ENCODE measurements at places on chromosomes 2 and 18.

DNA sequence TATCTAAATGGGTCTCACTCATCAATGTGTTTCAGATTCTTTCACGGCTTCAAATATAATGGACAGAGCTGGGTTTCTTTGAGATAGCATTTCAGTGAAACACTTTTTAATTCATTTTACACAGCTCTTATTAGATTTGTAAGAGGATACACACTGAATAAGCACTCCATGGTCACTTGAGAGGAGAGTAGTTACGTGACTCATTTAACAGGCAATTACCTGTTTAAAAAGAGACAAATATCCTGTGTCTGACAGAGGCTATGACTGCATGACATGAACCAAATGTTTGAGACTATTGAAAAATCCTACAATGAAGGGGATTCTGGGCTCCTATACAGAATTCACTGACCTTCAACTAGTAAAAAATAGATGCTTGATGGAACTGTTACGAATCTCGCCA is 786.9 kb downstream of the EPHA4 start:
- DNase-seq: no peak

DNA sequence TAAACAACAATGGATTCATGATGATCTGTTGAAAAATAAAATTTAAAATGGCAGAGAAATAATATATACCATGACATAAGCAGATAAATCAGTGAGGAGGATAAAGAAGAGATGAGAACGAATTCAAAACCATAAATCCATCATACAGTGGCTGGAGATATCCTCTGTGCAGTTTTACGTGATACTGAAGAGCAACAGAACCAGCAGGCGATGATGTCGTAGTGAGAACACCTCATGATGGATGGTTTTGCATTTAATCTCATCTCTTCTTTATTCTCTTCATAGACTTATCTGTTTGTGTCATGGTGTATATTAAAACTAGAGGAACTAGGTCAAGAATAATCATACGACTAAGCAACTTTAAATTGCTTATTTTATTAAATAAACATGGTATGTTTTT is 56.3 kb downstream of the TNFRSF11A start:
- no peak for DNase-seq

DNA sequence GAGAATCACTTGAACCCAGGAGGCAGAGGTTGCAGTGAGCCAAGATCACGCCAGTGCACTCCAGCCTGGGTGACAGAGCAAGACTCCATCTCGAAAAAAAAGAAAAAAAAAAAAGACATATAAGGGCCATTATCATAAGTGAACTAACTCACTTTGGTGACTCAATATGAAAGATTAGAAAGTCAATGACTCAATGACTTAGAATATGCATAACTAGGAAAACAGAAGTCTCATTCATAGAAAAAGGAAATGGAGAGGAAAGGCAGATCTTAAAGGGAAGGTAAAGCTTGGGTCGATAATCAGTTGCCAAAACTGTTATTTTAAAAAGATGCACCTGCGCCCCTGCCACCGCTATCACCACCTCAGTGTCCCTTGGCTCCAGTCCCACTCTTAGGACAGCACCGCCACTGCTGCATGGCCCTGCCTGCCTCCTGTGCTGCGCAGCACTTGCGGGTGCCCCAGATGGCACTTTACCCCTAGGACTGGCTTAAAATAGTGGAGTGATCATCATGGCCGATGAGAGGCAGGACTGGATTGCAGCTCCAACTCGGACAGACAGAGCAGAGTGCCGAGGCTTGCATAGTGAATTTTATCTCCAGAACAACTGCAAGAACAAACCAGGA is 54.7 kb downstream of the INO80D start:
- DNase-seq: peak; percentile 25

DNA sequence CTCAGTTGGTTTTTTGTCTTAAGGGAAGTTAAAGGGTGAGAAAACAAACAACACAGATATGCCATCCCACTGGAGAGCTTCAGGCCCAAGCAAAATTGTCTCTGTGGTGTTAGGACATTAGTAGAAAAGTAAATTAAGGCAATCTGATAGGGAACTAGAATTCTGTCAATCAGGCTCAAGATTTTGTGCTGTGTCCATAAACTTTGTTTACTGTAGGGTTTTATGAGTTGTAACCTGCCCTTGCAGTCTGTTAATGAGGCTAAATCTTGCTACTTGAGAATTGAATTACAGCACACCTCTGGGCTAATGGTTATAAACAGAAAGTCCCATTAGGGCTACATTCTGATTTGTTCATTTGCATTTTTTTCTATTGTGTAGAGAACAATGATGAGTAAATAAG is 78.0 kb upstream of the OTX1 start:
- no peak for DNase-seq

- DNase-seq: no peak
These were observed 32.8 kb upstream of the TANC1 start for GRCh38 chr2:158935617-158936016.

GRCh38 chr18:48219810-48220499 is 189.2 kb downstream of the ZBTB7C start:
- no peak for DNase-seq

GRCh38 chr2:100862081-100862480 is 42.1 kb downstream of the NPAS2 start:
- no peak for DNase-seq

DNA sequence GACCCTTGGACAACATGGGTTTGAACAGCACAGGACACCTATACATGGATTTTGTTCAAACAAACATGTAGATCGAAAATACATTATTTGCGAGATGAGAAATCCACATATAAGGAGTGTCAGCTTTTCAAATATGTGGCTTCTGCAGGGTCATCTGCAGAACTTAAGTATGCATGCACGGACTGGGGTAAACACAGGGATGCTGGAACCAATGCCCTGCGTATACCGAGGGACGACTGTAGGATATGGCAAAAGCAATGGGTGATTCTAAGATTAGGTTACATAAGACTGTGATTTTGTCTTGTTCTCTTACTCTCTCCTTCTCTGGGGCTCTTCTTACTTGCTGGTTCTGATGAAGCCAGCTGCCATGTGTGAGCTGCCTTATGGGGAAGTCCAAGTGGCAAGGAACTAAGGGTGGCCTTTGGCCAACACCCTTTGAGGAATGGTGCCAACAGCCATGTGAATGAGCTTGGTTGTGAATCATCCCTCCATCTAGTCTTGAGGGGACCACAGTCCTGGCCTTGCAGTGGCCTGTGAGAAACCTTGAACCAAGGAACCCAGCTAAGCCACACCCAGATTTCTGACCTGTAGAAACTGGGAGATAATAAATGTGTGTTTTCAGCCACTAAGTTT is 66.5 kb downstream of the EVA1A start:
- peak; percentile 26 for DNase-seq

- no peak for DNase-seq
These were observed 480.5 kb upstream of the ZEB2 start for GRCh38 chr2:145000376-145000775.

- DNase-seq: peak; percentile 30
These were observed 102.1 kb upstream of the LMAN1 start for GRCh38 chr18:59461171-59461570.

GRCh38 chr18:25568986-25569385 is 217.0 kb upstream of the ZNF521 start:
- DNase-seq: no peak

DNA sequence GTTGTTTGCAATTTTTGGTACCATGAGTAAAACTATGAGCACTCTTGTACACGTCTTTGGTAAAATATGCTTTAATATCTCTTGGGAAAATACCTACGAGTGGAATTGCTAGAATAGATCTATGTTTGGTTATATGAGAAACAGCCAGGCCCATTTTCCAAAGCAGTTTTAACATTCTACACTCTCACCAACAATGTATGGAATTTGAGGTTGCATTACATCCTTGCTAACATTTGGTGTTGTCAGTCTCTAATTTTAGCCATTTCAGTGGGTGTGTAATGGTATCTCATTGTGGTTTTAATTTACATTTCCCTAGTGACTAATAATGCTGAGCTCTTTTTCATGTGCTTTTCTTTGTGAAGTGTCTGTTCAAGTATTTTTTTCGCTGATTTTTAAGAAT is 118.9 kb upstream of the TCF4 start:
- DNase-seq: peak; percentile 87

GRCh38 chr2:175766880-175767279 is 235.2 kb downstream of the LNPK start:
- peak; percentile 42 for DNase-seq

- no peak for DNase-seq
These were observed 3.5 kb upstream of the IL1F10 start for GRCh38 chr2:113064281-113064680.

DNA sequence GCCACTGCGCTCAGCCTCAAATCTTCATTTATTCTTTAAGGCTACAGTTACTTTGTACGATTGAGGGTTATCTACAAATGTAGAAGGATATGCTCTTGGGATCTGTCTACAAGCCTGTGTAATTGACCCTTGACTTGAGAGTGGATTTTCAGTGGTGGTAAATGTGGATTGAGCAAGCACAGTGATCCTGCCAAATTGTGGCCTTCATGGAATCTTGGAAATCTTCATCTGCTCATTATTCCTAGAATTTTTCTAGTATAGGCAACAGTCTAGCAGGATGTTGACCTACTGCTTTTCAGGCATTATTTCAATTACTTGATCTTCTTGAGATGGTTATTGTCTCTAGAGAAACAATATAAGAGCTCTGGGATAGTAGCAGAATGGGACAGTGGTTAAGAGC is 226.1 kb upstream of the REV1 start:
- DNase-seq: no peak

DNA sequence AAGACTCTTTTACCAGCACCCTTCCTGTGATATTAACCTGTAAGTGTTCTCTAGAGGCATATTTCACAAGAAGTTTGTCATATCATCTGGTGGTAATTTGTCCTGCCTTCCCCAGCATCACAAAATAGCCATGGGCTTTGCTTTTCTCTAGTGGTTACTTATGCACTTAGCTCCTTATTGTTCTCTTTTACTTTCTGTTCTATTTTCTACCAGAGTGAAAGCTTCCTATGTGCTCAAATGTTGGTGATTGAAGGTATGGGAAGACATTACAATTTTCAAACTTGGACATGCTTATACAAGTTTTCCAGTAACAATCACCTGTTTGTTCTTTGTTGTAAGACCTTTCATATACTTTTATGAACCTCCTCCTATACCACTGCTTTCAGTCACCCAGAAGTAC is 87.0 kb upstream of the KCNH7 start:
- no peak for DNase-seq

- DNase-seq: peak; percentile 11
These were observed 46.2 kb downstream of the IWS1 start for GRCh38 chr2:127479866-127480743.

DNA sequence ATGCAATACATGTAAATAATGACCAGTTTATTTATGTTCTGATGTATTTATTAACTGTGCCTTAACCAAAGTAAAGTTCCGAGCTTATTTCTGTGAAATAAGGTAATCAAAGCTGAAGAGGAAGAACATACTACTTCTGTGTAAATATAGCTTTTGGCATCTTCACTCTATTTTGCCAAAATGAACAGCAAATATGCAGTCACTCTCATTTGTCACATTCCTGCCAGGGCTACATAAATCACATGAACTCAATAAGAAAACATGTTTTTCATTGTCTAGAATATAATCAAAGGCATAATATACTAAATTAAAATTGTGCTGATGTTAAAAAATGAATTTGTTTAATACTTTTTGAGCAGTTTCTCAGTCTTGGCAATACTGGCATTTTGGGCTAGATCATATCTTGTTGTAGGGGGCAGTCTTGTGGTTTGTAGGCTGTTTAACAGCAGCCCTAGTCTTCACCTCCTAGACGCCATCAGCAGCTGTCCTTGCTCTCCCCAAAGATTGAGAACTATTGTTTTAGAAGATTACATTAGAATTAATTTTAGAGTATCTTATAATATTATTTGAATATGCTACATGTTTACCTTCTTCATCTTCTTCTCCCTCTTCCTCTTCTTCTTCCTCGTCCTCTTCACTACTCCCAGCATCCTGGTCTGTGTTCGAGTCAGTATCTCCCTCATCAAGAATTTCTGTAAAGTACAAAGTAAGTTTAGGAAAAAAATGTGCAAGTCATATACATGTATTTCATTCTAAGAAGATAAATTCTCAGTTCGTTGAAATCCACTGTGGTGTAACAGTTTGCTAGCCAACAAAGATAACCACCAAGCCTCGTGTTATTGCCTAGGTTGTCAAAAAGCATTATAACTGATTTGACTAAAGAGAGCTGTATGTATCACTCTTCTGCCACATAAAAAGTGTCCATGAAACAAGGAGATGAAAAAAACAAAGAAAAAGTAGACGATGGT is 41.5 kb downstream of the CWC22 start:
- no peak for DNase-seq

DNA sequence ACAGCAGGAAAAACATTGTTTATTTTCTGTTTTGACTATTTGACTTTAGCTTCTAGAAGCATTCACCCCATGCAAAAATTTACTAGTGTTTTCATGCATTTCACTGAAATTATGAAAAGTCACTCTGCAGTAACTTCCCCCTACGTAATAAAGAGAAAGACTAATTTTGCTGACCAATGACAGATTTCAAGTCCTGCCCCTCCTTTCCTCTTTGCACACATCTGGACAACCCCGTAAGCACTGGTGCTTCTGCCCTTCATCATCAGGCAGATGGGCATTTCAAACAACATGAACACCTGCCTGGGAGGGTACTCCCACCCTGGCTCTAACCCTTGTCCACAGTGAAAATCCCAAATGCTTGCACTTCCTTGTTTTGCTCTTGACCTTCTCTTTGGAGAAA is 815.0 kb upstream of the ID2 start:
- no peak for DNase-seq
